Naive B cell (primary cell): ENCODE measurements at places on chromosomes 11 and 22. TPM values are rescaled to one million over a fixed set of nuclear protein-coding genes. Genes with fewer than 3 reads are reported as not detected.

Gene DCDC1
- not detected for polyA plus RNA-seq

Gene OR52A1
- polyA plus RNA-seq: not detected

Gene TSGA10IP
- polyA plus RNA-seq: not detected

Gene OR51D1
- not detected for polyA plus RNA-seq

DNA sequence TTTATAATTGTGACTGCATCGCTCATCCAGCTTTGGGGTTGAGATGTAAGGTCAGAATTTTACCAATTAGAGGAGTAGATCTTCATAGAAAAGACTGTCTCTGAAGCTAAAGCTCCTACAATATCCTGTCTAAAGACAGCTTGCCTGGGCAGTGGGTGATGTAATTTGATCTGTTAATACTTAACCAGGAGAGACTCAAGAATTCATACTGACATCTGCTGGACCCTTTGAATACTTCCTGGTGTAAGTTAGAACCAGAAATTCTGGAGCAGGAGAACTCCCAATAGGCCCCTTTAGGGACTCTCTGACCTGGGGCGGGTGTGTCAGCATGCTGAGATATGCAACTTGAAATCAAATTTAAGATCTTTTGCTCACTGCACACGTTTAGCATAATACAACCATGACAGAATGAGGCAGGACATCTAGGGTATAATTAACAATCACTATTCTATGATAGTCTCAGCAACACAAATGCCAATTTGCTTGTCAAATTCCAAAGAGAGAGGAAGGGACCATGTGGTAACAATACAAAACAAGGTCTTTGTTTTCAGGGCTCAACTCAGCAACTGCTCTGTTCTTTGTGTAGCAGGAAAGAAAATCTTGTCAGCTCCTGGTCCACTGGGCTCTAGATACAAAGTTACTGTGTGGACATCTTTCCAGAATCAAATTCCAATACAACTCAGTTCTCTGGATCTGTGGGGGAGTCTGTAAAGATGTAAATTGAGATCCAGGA is 143.9 kb downstream of the INSC start:
- DNase-seq: no peak

- DNase-seq: no peak
Measured at GRCh38 chr11:23569134-23569533, 708.9 kb upstream of the CCDC179 start.

DNA sequence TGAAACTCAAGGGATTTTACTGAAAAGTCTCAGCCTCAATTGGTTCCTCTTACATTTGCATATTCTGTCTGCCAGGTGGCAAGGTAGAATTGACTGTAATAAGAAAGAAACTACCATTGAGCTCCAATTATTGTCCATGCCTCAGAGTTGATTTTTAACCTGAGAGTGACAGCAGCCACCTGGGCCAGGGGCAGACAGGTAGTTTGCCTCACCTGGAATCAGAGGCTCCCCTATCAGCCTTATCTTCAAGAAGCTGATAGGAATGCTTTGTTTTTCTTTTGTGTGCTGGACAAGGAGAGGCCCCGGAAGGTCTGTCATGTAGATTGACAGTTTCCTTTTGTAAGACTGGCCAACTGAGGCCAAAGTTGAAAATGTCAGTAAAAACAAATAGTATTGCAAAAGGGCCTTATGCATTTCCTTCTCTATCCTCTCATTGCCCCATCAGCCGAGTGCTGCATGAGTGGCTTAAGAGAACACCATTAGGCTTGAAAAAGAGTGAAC is 34.1 kb downstream of the CD44 start:
- peak; percentile 60 for DNase-seq

DNA sequence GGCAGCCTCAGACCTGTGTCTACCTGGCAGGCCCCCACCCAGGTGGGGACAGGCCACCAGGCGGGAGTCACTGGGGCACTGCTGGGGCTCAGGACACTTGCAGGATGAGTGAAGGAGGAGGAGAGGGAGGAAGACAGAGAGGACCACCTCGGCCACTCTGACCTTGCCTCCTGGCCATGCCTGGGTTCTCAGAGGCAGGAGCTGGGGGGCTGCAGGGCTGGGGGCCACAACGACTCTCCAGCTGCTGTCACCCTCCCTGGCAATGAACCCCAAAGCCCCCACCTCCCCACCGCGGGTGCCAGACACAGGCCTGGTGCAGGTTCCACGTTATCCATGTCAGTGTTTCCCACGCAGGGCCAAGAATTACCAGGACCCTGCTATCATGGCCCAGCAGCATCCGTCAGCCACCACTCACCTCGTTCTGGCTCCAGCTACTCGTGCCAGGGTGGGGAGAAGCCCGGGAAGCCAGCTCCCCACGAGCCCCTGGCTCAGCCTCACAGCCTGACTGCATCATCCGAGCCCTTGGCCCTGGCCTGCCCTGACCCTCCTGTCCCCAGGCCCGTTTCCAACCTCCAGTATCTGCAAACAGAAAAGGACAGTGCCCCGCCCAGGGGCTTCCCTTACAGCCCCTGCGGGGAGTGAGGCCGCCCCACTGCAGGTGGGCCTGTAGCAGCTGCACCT is 62.4 kb downstream of the BRD1 start:
- no peak for DNase-seq

GRCh38 chr22:35521358-35522224 is 19.0 kb upstream of the RASD2 start:
- no peak for DNase-seq

DNA sequence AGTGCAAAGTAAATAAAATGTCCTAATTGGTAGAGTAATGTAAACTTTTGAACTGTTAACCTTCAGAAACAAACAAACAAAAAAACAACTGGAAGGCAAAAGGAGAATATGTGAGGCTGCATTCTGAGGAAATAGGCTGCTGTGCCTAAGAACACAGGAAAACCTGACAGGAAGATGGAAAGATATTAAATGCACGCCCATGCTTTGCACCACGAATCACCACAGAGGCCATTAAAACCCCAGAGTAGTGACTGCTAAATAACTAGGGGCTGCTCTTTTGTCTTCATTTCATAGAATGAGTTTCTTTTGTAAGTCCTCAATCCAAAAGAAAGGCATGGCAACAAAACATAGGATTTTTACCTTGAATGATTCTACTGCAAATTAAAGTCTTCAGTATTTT is 436.0 kb downstream of the RAB38 start:
- no peak for DNase-seq

DNA sequence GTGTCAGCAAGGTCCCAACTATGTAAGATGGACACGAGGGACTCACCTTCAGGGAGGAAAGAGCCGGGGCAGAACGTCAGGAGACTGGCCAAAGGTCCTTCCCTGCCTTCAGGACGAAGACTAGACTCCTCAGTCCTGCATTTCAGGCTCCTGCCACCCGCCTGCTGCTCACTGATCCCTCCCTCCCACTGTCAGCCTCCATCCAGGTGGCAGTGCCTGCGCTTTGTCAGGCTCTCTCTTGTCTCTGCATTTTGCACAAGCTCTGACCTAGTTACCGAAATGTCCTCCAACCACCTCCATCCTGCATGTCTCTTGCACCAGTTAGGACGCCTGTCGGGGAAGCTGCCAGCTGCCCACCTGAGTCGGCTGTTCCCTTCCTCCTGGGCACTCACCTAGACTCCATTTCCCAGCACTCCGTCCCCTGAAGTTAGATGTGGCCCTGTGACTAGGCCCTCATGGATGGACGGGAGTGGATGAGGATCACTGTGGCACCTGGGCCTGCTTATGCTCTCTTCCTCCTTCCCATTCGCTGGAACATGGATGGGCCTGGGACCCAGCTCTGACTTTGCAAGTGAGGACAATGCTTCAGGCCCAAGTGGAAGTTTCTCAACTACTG is 8.0 kb downstream of the B3GNT6 start:
- DNase-seq: no peak

GRCh38 chr11:120854988-120855387 is 168.9 kb upstream of the TBCEL start:
- no peak for DNase-seq

- no peak for DNase-seq
Measured at GRCh38 chr11:14190992-14191778, 167.8 kb downstream of the RRAS2 start.

GRCh38 chr11:69923196-69923595 is 104.0 kb upstream of the FGF3 start:
- no peak for DNase-seq

DNA sequence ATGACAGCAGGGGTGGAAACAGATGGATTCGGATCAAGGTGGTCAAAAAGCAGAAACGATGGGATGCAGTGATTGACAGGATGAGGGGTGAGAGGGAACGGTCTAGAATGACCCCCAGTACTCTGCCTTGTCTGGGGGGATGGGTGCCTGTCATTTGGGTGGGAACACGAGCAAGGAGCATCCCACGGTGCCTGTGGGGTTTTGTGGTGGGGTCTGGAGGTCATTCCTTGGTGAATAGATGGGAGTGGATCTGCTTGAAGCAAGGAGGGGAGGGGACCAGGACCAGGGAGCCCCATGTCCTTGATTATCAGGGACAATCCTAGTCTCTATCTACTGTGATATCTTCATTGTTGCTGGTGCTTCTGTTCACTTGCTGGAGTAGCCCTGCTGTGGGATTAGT is 8.1 kb upstream of the CERK start:
- DNase-seq: no peak

- DNase-seq: no peak
Measured at GRCh38 chr22:20028855-20029549, 8.1 kb downstream of the TANGO2 start.

DNA sequence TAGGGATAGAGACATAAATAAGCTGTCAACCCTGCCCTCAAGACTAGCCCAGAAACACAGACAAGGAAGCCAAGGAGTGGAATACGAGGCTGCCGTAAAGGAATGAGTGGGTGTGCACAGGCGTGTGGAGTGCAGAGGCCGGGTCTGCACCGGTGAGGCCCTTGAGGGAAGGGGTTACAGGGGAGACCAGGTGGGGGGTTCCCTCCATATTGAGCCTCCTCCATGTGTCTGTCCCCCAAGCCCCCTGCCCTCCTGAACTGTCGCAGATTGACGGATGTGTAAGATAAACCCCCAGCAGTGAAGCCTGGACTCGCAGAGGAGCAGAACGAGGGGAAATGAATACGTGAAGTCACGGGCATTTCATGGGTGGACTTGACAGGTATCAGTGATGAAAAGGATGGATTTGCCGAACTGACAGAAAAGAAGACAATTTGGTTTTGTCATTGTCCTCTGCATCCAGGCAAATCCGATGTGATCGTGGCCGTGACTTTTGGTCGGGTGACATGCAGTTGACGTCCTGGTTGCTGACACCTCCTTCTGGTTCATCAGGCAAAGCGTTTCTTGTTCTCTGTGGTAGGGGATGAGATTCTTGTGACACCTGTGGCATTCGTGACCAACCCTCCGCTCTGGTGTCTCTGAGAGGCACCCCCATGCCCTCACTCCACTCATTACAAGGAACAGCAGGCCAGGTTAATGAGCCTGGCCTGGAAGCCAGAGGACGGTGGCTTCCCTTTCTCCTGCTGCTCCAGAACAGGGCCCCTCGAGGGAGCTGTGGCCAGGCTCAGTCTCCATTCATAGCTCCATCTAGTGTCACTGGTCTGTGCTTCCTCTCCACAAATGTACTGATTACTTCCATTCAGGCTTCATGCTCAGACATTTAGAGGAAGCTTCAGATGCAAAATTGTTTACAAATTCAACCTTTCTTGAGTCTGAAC is 223.1 kb upstream of the B3GAT1 start:
- no peak for DNase-seq
